ENCODE measurements at places on chromosomes 6 and 20. TPM values are rescaled to one million over a fixed set of nuclear protein-coding genes. Genes with fewer than 3 reads are reported as not detected.

DNA sequence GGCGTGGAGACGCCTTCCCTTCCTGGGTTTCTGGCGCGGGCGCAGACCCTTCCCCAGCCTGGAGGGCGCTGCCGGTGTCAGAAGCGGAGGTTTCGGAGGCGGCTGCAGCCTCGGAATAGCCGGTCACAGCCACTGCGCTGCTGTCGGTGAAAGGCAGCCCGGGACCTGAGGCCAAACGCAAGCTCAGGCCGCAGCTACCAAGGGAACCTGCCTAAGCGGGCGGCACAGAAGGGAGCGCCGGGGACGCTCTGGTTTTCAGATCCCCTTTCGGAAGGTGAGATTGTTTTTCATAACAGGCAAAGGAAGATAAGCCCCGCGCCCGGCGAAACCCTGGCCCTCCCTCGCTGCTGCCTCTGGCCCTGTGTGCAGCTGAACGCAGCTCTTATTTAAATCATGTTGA lies 116.5 kb downstream of the FAM120B start:
- no peaks in the 10 kb centered on the region for H3K4me1 ChIP-seq
- H3K27ac ChIP-seq, result no peak overlapping the region
- no peaks in the 10 kb centered on the region for H3K36me3 ChIP-seq
- H3K4me3 ChIP-seq, result no peak overlapping the region
- DNase-seq, result no peak

- H3K4me3 ChIP-seq, result no peak overlapping the region
- H3K4me1 ChIP-seq, result peaks cover 25% of the 10 kb centered on the region
- no peaks in the 10 kb centered on the region for H3K27me3 ChIP-seq
- peak; percentile 7 for DNase-seq
These were observed 43.6 kb downstream of the REPS1 start for GRCh38 chr6:138944412-138944811.

DNA sequence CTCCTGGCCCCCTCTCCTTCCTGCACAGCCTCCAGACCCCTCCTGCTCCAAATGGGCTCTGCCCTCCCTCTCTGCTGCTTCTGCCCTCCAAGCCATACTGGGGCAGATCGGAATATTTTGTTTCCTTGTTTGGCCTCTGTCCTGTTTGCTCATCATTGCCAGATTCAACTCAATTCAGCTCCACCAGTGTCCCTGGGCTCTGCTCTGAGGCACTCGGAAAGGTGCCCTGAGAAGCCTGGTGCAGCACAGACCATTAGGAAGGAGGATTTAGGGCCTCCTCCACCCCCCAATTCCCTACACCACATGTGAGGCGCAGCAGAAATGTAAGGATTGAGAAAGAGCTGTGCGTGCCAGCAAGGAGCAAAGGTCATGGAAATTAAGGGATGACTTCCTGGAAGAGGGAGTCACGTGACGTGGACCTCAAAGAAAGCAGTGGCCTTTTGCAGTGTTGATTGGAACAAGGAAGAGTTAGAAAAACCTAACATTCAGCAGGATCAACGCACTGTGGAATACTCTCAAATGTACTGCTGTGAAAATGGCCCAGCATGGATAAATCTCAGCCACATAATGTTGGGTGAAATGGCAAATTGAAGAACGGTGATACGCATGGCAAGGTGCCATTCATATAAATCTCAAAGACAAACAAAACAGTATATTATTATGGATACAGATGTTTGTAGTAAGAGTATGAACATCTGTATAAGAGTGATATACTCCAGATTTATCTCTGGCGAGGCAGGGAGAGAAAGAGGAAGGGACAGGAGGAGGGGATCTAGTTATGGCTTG lies 229.5 kb upstream of the RNF24 start:
- peak overlapping the region; percentile 18 for H3K4me3 ChIP-seq
- H3K4me1 ChIP-seq, result peaks cover 18% of the 10 kb centered on the region
- peaks cover 74% of the 10 kb centered on the region for H3K27me3 ChIP-seq
- H3K27ac ChIP-seq, result peak overlapping the region; percentile 81

GRCh38 chr20:57568088-57568896 lies 7.4 kb downstream of the PCK1 start:
- no peak overlapping the region for H3K27ac ChIP-seq
- H3K4me3 ChIP-seq, result no peak overlapping the region
- H3K27me3 ChIP-seq, result no peaks in the 10 kb centered on the region
- H3K4me1 ChIP-seq, result no peaks in the 10 kb centered on the region

GRCh38 chr20:51447097-51447764 lies 95.3 kb downstream of the NFATC2 start:
- H3K36me3 ChIP-seq, result peaks cover 7% of the 10 kb centered on the region
- DNase-seq, result peak; percentile 64
- no peak overlapping the region for H3K4me3 ChIP-seq
- peaks cover 33% of the 10 kb centered on the region for H3K4me1 ChIP-seq

GRCh38 chr6:134658596-134658995 lies 291.3 kb downstream of the ALDH8A1 start:
- DNase-seq, result no peak
- no peaks in the 10 kb centered on the region for H3K27me3 ChIP-seq
- H3K36me3 ChIP-seq, result no peaks in the 10 kb centered on the region
- H3K27ac ChIP-seq, result no peak overlapping the region
- no peaks in the 10 kb centered on the region for H3K4me1 ChIP-seq
- no peak overlapping the region for H3K4me3 ChIP-seq

- H3K27me3 ChIP-seq, result no peaks in the 10 kb centered on the region
- DNase-seq, result no peak
- no peak overlapping the region for H3K4me3 ChIP-seq
- no peak overlapping the region for H3K27ac ChIP-seq
These were observed 103.8 kb upstream of the TBX18 start for GRCh38 chr6:84868149-84868548.

- DNase-seq, result no peak
- peaks cover 28% of the 10 kb centered on the region for H3K36me3 ChIP-seq
- no peaks in the 10 kb centered on the region for H3K27me3 ChIP-seq
- H3K4me3 ChIP-seq, result peak overlapping the region; percentile 35
- H3K4me1 ChIP-seq, result peaks cover 35% of the 10 kb centered on the region
These were observed 115.9 kb upstream of the BEND6 start for GRCh38 chr6:56838965-56839364.

- no peaks in the 10 kb centered on the region for H3K36me3 ChIP-seq
- DNase-seq, result peak; percentile 34
- no peaks in the 10 kb centered on the region for H3K27me3 ChIP-seq
- peaks cover 53% of the 10 kb centered on the region for H3K4me1 ChIP-seq
- peak overlapping the region; percentile 2 for H3K27ac ChIP-seq
These were observed 54.6 kb upstream of the RIPOR2 start for GRCh38 chr6:24990236-24990845.

DNA sequence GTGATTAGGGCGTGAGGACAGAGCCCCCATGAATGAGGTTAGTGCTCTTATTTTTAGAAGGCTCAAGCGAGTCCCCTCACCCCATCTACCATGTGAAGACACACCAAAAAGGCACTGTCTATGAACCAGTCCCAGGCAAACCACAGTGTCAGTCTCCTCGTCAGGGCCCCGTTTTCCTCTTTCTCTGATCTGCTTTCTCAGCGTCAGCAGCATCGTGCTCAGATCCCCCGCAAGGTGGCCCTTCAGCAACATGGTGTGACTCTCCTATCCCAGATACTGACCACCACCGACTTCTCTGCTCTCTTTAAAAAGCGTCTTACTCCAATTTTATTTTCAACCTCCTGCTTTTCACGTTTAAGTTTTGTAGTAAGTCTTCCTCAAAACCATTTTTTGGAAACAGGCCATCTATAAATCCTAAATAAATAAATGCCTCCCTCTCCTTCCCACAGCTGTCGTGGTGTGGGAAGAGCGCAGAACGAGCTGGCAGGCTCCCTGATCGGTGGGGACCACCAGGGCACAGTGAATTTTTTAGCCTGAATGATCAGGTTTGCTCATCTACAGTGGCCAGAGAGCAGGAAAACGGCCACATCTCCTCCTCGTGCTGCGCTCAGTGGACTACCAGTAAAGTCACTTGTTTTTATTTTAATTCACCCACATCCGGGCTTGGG lies 113.1 kb downstream of the BMP7 start:
- no peaks in the 10 kb centered on the region for H3K4me1 ChIP-seq
- H3K4me3 ChIP-seq, result no peak overlapping the region
- DNase-seq, result no peak
- H3K27me3 ChIP-seq, result peaks cover 70% of the 10 kb centered on the region

DNA sequence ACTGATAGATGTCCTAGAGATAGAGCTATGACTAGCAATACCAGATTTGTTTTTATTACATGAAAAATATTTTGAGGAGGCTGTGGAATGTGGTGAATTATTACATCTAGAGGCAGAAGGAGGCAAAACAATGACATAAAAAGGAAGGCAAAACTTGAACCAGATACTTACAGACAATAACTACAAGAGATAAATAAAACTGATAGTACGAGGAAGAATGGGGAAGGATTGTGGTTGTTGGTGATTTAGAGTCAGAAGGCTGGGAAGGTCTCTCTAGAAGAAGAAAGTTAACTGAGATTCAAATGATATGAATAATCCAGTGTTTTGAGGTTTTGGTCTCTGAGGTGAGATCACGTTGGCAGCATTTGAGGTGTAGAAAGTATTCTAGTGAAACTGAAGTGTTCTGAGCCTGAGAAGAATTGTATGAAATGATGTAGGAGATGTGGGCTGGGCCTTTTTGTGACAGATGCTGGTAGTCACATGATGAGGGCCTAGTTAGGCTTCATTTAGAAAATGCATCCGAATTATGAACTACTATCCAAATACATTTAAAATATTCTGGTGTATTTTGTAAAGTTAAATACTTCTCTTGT lies 589.1 kb downstream of the EYS start:
- no peak overlapping the region for H3K27ac ChIP-seq
- H3K4me3 ChIP-seq, result no peak overlapping the region
- no peaks in the 10 kb centered on the region for H3K36me3 ChIP-seq
- H3K27me3 ChIP-seq, result no peaks in the 10 kb centered on the region
- H3K4me1 ChIP-seq, result no peaks in the 10 kb centered on the region

- no peak overlapping the region for H3K4me3 ChIP-seq
- H3K27ac ChIP-seq, result no peak overlapping the region
- peaks cover 99% of the 10 kb centered on the region for H3K27me3 ChIP-seq
- DNase-seq, result no peak
- H3K4me1 ChIP-seq, result no peaks in the 10 kb centered on the region
- no peaks in the 10 kb centered on the region for H3K36me3 ChIP-seq
These were observed 16.2 kb upstream of the CHRNA4 start for GRCh38 chr20:63377256-63377941.

- H3K36me3 ChIP-seq, result peaks cover 4% of the 10 kb centered on the region
- no peaks in the 10 kb centered on the region for H3K4me1 ChIP-seq
- no peak for DNase-seq
These were observed 64.8 kb downstream of the TSHZ2 start for GRCh38 chr20:53036992-53037391.

GRCh38 chr20:24382331-24382730 lies 87.1 kb upstream of the SYNDIG1 start:
- no peaks in the 10 kb centered on the region for H3K4me1 ChIP-seq
- H3K36me3 ChIP-seq, result no peaks in the 10 kb centered on the region
- no peak overlapping the region for H3K27ac ChIP-seq
- no peak overlapping the region for H3K4me3 ChIP-seq

GRCh38 chr6:89975366-89975765 lies 81.1 kb downstream of the GJA10 start:
- no peak overlapping the region for H3K4me3 ChIP-seq
- no peaks in the 10 kb centered on the region for H3K27me3 ChIP-seq
- H3K4me1 ChIP-seq, result peaks cover 13% of the 10 kb centered on the region
- no peaks in the 10 kb centered on the region for H3K36me3 ChIP-seq

DNA sequence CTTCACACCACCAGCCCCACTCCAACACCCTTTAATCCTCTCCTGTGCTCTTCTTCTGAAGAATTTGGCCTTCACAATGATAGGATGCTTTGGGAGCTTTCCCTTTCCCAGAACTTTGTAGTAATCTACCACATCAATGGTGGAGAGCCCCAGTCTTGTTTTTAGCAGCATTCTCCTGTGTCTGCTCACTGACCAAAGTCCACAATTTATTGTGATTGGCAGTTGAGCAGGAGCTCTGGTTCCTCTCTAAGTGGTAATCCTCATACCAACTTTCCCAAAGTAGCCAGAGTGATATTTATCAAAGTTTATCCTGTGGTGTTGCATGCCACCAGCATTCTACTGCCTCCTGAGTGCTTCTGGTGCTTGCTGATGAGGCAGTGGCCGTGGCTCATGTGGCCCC lies 29.0 kb upstream of the OPN5 start:
- no peak overlapping the region for H3K4me3 ChIP-seq
- no peaks in the 10 kb centered on the region for H3K36me3 ChIP-seq
- peaks cover 8% of the 10 kb centered on the region for H3K4me1 ChIP-seq

GRCh38 chr6:95767897-95768463 lies 190.6 kb downstream of the MANEA start:
- peak overlapping the region; percentile 92 for H3K27ac ChIP-seq
- H3K4me3 ChIP-seq, result peak overlapping the region; percentile 51
- H3K27me3 ChIP-seq, result no peaks in the 10 kb centered on the region
- no peaks in the 10 kb centered on the region for H3K36me3 ChIP-seq

GRCh38 chr6:100803264-100804045 lies 77.7 kb downstream of the ASCC3 start:
- no peaks in the 10 kb centered on the region for H3K36me3 ChIP-seq
- H3K27ac ChIP-seq, result no peak overlapping the region
- H3K27me3 ChIP-seq, result no peaks in the 10 kb centered on the region
- H3K4me1 ChIP-seq, result no peaks in the 10 kb centered on the region
- DNase-seq, result no peak

DNA sequence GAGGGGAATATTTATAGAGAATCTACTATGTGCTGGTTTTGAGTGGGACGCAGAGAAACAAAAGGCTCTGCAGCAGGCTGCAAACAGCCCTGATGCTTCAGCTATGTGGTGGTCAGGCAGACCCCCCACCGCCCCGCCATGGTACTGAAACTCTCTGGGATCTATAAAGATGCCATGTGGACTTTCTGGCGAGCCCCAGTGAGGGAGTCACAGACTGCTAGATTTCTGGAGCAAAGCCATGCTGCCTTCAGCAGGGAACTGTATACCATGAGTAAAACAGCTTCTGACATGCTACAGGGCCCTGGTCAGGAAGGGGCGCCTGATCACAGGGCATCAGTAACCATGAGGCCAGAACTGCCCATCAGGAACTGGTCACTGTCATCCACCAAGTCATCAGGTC lies 19.2 kb upstream of the BPIFB1 start:
- no peaks in the 10 kb centered on the region for H3K27me3 ChIP-seq
- no peak overlapping the region for H3K4me3 ChIP-seq
- peaks cover 5% of the 10 kb centered on the region for H3K36me3 ChIP-seq
- no peak for DNase-seq
- H3K27ac ChIP-seq, result no peak overlapping the region

DNA sequence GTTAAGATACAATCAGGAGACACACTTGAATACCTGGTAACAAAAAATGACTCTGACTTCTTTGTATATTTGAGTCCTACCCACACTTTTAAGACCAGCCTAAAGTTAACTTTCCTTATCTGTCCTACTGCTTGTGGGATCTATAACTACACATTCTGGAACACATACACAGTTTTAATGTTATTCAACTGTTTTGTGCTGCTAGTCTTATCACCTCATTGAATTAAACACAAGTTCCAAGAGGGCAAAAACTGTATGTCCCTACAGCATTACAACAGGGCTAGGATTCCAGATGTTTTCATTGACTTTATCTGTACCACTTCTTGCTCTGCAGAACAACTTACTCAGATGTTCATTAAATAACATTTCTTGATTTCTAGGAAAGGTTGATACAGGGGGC lies 2.8 kb downstream of the HMGN3 start:
- peak overlapping the region; percentile 89 for H3K4me3 ChIP-seq
- H3K27ac ChIP-seq, result peak overlapping the region; percentile 61
- peaks cover 39% of the 10 kb centered on the region for H3K4me1 ChIP-seq
- DNase-seq, result no peak

LPA gene
- total RNA-seq, result not detected

SIRPD gene
- not detected for total RNA-seq

COL21A1 gene
- total RNA-seq, result 1.8 TPM

HSPA12B gene
- total RNA-seq, result not detected

CD93 gene
- not detected for total RNA-seq

CLPSL2 gene
- not detected for total RNA-seq

LHFPL5 gene
- 0.42 TPM for total RNA-seq

MYLK4 gene
- 0.73 TPM for total RNA-seq

TCP11 gene
- total RNA-seq, result not detected

PARD6B gene
- 114 TPM for total RNA-seq

Data from Calu3 (cell line).